ENCODE measurements at places on chromosomes 7 and 10.

- DNase-seq = no peak
Observed at GRCh38 chr7:22563621-22564241, 63.7 kb upstream of the STEAP1B start.

DNA sequence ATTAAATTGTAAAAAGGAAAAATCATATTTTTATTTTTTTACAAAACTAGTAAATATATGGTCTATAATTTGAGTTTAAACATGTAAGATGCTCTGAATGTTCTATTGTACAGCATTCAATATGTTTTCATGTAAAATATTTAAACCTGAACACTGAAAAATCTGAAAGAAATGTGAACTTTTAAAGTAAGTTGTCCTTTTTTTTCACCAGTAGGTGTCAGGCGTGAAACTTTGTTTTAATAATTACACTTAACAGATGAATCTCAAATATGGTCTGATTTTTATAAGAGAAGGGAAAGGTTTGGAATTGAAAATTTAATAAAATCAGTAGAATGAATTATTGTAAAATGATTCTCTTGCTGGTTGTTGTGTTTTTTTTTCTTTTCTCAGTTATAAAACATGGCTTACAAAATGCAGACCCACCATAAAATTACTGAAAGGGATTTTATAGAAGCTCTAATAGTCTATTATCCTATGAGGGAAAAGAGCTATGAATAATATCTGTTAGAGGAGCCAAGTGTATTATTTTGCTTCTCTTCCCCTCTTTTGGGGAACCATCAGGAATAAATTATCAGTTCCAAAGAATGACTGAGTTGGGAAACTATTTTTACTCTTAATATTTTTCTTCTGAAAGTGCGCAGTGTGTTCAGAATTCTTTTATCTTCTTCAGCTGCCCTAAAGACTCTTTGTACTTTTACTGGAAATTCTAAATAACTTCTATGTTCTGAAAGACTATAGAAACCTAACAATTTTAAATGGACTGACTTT is 217.7 kb upstream of the FZD1 start:
- DNase-seq = no peak

DNA sequence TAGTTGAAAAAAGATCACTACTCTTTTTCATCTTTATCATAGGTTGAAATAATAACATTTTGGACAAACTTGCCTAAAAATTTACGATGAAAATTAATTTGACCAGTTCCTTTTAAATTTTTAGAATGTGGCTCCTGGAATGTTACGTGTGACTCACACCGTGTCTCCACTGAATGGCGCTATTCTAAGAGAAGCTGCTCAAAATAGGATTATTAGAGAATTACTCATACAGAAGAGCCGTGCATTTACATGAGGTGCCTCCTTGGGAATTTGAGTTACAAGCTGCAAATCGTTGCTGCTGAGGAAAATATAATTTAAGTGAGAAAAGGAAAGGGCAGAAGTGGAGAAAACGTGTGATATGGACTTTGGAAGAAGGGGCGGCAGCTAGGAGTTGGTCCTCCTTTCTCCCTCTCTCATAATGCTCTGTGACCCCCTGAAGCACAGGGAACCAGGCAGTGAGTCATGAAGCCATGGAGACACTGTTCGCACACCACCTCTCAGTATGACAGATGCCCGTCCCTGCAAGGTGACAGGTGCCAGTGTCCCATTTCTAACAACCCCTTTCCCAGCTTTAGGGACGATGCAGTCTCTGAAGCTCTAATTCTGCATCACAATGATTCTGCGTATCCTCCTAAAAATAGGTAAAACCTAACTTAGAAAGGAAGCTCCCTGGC is 323.2 kb upstream of the COBL start:
- DNase-seq = no peak

GRCh38 chr7:1659696-1660095 is 10.4 kb upstream of the ELFN1 start:
- no peak for DNase-seq

- DNase-seq = no peak
Observed at GRCh38 chr10:16724509-16724908, 92.7 kb downstream of the RSU1 start.

- DNase-seq = no peak
Observed at GRCh38 chr10:29227201-29227600, 61.7 kb upstream of the LYZL1 start.

DNA sequence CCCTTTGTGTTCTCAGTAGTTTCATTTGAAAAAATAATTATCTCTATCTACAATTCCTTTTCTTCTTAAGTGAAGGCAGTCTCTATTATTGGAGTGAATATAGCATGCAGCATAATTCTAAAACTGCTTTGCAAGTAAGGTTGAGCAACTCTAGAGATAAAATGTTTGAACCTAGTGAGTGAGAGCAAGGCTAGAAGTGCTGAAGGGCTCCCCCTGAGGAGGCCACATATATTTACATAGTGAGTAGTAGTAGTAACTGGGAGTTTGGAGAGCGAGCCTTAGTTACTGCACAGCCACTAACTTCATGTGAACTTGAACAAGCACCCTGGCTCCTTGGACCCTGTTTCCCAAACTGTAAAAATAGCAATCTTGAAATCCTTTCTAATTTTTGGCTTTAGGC is 141.5 kb upstream of the DKK1 start:
- no peak for DNase-seq

DNA sequence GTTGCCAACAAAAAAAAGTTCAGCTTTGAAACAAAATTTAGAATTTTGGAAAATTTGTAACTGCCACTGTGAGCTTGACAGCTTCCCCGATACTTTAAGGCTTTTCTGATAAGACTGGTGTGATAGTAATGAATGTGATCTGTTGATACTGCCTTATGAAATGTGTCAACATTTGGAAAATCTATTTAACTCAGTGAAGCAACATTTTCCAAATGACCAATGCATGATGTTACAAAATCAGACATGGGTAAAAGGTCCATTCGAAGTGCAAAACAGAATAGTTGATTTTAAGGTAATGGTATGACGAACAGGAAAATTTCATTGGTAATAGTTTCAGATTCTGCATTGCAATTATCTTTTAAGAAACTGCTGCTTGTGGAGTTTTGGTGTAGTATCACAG is 175.4 kb downstream of the SEM1 start:
- no peak for DNase-seq

- DNase-seq = no peak
Observed at GRCh38 chr7:12649348-12649747, 38.1 kb upstream of the ARL4A start.

DNA sequence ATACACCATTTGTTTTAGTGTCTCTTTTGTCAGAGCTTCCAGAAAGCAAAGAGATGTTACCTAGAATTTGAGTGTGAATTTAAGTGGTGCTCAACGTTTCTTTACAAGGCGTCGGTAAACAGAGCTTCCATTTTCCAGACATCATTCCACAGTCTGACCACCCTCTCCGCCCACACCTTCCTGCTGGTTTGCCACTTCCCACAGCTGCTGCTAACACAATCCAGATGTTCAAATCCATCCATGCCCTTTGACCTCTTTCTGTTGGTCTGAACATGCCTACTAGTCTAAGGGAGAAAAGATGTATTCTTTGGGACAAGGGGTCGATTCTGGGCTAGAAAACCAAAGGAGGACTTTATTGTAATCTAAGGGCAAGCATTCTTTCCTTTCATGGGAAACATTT is 86.1 kb downstream of the FAM107B start:
- DNase-seq = no peak

GRCh38 chr7:159019111-159019510 is 125.6 kb downstream of the VIPR2 start:
- DNase-seq = no peak

- no peak for DNase-seq
Observed at GRCh38 chr10:127375461-127375860, 173.6 kb upstream of the NPS start.

DNA sequence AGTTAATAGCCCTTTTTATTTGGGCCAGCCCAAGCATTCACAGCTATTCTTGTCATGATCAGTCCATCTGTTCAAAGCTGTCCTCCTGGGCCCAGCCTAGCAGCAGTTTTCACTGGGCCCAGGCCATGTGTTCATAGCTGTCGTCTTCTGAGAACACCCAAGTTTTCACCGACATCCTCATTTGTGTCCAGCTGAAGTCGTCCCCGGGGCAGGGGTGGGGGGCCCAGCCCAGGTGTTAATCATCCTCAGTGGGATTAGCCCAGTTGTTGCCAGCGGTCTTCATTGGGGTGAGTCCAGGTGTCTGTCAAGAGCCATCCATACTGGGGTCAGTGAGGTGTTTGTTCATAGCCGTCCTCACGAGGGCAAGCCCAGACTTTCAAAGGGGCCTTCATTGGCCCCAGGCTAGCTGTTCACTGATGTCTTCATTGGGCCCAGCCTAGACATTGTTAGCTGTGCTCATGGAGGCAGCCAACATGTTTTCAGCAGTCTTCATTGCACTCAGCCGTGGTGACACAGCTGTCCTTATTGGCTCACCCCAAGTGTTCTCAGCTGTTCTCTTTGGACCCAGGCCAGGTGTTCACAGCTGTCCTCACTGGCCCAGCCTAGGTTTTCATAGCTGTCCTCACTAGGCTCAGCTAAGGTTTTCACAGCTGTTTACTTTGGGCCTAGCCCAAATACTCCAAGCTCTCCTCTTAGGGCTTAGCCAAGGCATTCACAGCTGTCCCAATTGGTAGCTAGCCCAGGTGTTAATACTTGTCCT is 10.0 kb downstream of the FRG2B start:
- DNase-seq = peak; percentile 71

GRCh38 chr7:87217983-87218653 is 1.4 kb downstream of the TMEM243 start:
- DNase-seq = no peak

DNA sequence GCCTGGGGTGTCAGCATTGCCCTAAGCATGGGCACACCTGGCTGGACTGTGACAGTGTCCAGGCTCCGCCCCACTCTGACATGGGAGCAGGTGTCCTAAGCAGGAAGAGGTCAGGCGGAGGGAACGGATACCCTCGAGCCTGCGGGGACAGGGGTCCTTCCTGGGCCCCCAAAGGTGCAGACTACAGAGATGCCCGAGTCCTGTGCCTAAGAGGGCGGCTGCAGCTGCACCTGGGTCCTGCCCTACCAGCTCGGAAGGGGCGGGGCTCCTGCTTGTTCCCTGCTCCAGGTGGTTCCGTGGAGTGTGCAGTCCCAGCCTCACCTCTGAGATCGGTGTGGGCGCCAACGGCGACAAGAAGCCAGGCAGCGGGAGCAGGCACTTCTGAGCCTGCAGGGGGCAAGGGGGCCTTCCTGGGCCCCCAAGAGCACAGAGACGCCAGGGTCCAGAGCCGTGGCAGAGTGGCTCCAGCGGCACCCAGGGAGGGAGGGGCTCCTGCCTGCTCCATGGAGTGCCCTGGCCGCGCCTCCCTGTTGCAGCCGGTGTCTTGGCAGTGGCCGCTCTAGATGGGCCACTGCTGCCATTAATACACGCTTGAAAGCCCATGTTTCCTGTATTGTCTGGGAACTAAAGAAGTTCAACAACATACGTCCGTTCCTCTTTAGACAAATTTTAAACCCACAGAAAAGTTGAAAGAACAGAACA is 64.5 kb upstream of the CACNA2D1 start:
- DNase-seq = peak; percentile 43

DNA sequence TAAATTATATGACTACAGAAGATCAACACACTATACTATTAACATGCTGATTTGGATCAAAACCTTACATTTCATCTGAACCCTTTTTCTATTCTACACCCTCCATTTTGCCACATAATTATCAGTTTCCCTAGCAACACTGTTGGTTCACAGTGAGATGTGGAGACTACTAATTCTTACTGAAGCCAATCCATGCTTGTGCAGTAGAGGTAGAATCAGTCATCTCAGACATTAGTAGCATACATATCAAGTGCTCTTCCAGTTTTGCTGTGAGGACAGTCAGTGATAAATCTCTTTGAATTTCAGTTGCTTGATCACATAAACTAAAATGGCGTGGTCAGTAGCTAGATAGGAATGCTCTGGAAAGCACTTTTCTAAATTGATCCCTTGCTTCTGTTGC is 70.3 kb downstream of the PON1 start:
- no peak for DNase-seq

- no peak for DNase-seq
Observed at GRCh38 chr7:29620556-29620930, 56.9 kb downstream of the PRR15 start.

DNA sequence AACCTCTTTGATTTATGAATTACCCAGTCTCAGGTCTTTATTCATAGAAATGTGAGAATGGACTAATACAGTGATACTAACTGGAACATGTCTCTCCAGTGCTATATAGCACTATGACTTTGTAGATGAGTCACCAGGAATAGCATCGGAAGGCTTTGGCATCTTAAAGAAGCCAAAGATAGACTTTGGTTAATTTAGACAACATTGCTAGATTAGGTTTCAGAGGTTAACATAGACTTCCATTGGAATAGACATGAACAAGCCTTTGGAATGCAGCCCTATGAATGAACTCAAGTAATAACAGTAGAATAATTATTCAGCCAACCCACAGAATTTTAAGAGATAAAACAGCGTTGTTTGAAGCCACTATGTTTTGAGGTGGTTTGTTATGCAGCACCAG is 169.2 kb downstream of the HGF start:
- DNase-seq = no peak

GRCh38 chr10:106271237-106271636 is 893.3 kb downstream of the SORCS1 start:
- DNase-seq = no peak

GRCh38 chr7:28744951-28745350 is 213.2 kb downstream of the TRIL start:
- no peak for DNase-seq

DNA sequence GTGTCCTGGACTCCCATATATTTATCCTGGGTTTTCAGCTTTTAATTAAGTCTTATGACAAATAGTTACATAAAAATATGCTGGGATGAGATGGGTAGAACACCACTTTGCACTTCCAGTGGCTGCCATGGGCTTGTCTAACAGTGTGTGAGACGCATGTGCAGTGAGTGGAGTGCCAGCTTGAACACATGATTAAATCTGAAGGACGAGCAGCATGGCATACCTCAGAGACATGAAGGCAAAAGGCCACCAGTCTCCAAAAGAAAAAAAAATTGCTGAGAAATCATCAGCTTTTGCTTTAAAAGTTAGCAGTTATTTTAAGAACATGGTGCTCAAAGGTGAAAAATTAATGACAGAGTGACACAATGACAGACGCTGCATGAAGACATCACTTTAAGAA is 139.0 kb upstream of the ADCY1 start:
- no peak for DNase-seq

- DNase-seq = no peak
Observed at GRCh38 chr7:98630149-98630548, 13.1 kb downstream of the NPTX2 start.

DNA sequence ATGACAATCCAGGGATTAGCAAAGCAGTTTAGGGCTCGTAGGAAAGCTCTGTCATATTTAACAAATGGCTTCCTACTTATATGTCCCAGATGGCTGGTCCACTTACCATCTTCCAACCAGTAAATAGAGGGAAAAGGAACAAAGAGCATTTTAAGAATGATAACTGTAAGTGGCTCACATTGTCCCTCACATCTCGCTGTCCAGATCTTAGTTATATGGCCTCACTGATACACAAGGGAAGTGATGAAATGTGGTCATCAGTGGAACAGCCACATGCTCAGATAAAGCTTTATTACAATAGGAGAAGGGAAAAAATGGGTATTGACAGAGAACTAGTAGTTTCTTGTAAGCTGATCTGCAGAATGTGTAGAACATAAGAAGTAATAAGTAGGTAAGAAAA is 35.8 kb downstream of the IQUB start:
- DNase-seq = no peak

- DNase-seq = peak; percentile 50
Observed at GRCh38 chr10:78782441-78782840, 286.3 kb upstream of the ZMIZ1 start.

GRCh38 chr10:132059760-132060508 is 5.8 kb upstream of the JAKMIP3 start:
- no peak for DNase-seq

- DNase-seq = peak; percentile 18
Observed at GRCh38 chr7:142323706-142324105, 65.8 kb upstream of the PRSS58 start.
